ENCODE measurements at places on chromosomes 4 and X. TPM values are rescaled to one million over a fixed set of nuclear protein-coding genes. Genes with fewer than 3 reads are reported as not detected.

DNA sequence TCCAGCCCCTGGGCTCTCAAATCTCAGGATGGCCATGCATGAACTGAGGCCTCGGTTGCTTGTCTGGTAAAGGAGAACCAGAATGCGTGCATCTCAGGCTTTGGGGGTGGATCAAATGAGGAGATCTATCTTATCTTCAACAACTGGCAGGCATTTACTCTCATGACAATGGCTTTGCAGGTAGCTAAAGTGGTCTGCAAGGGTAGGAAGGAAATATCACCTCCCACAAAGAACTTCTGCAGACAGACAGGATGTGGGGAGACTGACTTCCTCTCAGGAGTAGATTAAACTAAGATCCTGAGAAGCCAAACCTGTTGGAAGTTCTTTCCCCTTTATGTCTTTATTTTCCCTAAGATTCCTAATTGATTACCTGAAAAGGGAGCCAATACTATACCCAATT is 7.8 kb downstream of the LDB2 start:
- peaks cover 20% of the 10 kb centered on the region for H3K4me1 ChIP-seq
- H3K4me3 ChIP-seq, result no peak overlapping the region
- no peaks in the 10 kb centered on the region for H3K27me3 ChIP-seq
- DNase-seq, result peak; percentile 29
- peak overlapping the region; percentile 43 for H3K27ac ChIP-seq
- H3K36me3 ChIP-seq, result no peaks in the 10 kb centered on the region

The BANK1 gene
- total RNA-seq, result 1.7 TPM

DNA sequence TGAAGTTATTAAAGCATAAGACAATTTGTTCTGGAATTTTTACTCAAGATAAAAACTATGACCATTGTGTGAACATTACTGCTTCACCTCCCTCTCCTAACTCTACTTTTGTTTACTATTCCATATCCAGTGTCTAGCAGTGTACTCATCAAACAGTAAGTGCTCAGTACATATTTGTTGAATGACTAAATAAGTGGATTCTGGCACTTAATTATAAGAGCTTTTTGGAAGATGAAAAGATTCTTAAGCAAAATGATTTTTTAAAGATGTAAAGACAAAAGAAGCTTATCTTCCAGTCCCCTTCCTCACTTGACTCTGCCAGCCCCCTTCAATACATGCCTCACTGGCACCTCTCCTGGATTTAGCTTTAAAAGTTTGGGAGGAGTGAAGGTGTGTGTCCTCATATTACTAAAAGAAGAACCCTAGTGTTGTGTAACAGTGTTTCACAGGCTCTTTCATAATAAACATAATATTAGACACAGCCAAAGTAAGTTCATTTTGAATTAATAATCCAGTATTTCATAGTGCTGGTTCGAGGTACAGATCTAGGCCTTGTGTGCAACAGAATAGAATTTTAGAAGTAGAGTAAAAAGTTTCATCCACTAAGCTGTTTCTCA is 53.0 kb downstream of the GAB1 start:
- no peak overlapping the region for H3K4me3 ChIP-seq
- no peak for DNase-seq
- H3K4me1 ChIP-seq, result no peaks in the 10 kb centered on the region
- H3K27ac ChIP-seq, result no peak overlapping the region

The SMR3A gene
- not detected for total RNA-seq

DNA sequence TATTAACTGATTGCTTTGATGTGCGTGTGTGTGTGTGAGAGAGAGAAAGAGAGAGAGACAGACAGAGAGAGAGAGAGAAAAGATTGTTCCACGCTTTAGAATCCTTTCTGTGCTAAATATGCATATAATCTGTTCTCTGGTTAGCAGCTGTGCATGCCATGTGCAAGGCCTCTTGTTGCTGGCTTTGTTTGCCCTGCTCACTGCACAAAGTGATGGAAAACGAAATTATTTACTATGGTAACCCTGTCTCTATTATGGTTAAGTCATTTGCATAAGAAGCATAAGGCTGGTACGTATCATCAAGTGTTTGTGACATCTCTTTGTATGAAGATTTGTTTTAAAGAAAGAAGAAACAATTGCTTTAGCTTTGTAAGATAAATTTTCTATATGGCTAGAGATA is 190.2 kb upstream of the POF1B start:
- DNase-seq, result no peak
- no peaks in the 10 kb centered on the region for H3K27me3 ChIP-seq
- no peak overlapping the region for H3K4me3 ChIP-seq
- no peaks in the 10 kb centered on the region for H3K4me1 ChIP-seq
- no peak overlapping the region for H3K27ac ChIP-seq
- no peaks in the 10 kb centered on the region for H3K36me3 ChIP-seq

DNA sequence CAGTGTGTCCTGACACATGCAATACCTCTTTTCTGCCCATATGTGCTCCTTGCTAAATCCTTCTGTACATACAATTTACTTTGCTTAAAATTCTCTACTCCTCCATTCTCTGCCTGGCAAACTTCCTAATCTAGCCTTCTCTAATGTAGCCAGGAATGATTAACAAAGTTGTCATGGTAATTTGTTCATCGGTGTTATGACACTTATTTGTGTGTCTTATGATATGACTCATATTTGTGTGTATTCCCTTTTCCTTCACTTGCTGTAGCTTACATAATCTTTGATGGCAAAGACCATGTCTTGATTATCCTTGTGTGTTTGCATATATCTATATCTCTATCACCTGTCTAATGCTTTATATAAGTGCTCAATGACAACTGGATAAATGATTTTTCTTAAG is 133.3 kb downstream of the COL25A1 start:
- H3K27me3 ChIP-seq, result no peaks in the 10 kb centered on the region
- no peak overlapping the region for H3K27ac ChIP-seq
- H3K4me1 ChIP-seq, result no peaks in the 10 kb centered on the region
- H3K36me3 ChIP-seq, result no peaks in the 10 kb centered on the region
- DNase-seq, result no peak

DNA sequence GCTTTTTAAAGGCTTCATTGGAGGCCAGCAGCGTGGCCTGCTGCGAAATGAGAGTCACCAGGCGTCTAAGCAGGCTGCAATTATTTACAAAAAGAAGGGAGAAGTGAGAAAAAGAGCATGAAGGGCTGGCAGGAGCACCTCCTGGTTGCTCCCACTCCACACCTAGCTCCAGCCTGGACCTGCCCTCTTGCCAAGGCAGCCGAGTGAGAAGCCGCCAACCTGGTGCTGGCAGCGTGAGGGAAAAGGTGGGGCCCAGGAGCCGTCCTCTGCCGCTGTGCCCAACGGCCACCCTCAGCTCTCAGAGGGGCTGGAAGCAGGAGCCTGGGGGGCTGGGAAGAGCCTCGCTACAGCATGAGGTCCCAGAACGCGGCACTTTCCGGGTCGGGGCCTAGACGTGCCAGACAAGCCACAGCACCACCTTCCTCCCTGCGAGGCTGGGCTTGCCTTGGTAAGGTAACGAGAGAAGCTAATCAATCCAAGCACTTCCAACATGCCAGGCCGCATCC is 16.3 kb downstream of the SLC6A8 start:
- no peak overlapping the region for H3K4me3 ChIP-seq
- H3K27ac ChIP-seq, result no peak overlapping the region
- peaks cover 11% of the 10 kb centered on the region for H3K36me3 ChIP-seq
- no peaks in the 10 kb centered on the region for H3K27me3 ChIP-seq
- DNase-seq, result no peak
- H3K4me1 ChIP-seq, result no peaks in the 10 kb centered on the region

The AFM gene
- not detected for total RNA-seq

DNA sequence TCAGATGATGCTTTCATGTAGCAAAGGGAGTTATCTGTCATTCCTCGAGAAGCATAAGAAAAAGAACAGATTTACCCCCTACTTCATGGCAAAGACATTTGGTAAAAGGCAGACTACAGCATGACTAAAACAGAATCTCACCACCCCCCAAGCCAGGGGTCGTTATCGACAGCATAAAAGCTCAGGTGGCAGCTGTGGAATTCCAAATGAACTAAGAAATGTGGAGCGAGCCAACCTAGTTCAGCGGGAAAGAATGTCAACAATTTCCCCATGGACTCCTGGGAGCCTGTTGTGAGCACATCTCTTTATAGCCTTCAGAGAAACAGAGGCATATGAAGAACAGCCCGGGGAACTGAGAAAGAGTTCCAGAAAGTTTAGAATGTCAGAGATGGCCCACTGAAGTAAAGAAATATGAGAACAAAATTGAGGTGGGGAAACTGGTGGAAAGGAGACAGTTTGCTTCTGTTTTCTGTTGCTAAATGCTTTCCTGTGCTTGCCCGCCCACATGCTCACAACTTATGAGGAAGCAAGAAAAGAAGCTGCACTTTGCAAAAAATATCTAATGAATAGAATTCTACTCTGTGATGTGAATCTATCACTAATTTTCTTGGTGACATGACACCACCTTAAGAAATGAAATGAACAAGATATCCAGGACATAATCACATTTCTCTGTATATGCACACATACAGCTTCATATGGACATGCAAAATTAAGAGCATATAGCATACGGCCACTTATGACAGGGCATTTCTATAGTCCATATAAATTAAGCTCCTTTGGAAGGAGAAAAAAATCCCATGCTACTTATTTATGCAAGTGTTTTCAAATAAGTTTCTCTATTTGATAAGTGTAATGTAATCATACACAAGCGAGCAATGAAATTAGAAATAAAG is 135.3 kb upstream of the MID1 start:
- H3K36me3 ChIP-seq, result no peaks in the 10 kb centered on the region
- H3K27ac ChIP-seq, result no peak overlapping the region
- no peak for DNase-seq
- no peaks in the 10 kb centered on the region for H3K4me1 ChIP-seq
- H3K27me3 ChIP-seq, result no peaks in the 10 kb centered on the region

The CT45A1 gene
- total RNA-seq, result not detected

DNA sequence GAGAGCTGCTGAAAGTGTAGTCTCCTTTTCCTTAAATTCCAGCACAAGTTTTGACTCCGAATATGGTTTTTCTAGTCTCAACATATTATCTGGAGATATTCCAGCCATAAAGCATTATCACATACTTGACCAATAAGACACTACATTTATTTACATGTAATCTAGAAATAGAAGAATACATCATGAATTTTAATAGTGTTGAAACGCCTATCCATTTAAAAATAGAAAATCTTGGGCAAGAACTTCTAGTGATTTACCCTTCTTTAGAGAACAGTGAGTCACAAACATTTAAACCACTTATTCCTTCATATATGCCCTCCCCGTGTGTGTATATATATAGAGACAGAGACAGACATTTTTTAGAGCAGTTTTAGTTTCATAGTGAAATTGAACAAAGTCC is 161.5 kb downstream of the SOWAHB start:
- no peaks in the 10 kb centered on the region for H3K36me3 ChIP-seq
- H3K4me1 ChIP-seq, result no peaks in the 10 kb centered on the region
- no peak overlapping the region for H3K27ac ChIP-seq
- DNase-seq, result no peak

DNA sequence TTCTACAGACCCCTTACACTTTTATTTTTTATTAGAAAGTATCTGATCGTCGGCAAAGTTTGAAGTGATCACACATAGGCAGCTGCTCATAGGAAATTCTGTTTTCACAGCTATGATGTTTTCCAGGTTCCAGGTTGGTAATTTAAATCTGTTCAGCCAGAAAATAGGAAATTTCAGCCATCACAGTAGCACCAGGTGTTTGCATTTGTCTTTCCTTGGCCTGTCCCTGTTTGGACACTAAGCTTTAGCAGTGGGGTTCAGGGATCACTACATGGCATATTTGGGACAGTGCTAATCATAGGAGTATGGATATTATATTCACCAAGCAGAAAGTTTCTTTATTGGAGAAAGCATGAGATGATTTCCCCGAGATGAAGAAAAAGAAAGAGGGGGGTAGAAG is 92.9 kb downstream of the ANK2 start:
- no peak for DNase-seq
- H3K27me3 ChIP-seq, result no peaks in the 10 kb centered on the region
- H3K4me1 ChIP-seq, result no peaks in the 10 kb centered on the region
- H3K4me3 ChIP-seq, result no peak overlapping the region
- no peaks in the 10 kb centered on the region for H3K36me3 ChIP-seq

GRCh38 chr4:188037003-188037713 is 41.6 kb downstream of the ZFP42 start:
- H3K4me1 ChIP-seq, result no peaks in the 10 kb centered on the region
- no peak overlapping the region for H3K27ac ChIP-seq
- H3K4me3 ChIP-seq, result no peak overlapping the region

The FAM114A1 gene
- 5.9 TPM for total RNA-seq

DNA sequence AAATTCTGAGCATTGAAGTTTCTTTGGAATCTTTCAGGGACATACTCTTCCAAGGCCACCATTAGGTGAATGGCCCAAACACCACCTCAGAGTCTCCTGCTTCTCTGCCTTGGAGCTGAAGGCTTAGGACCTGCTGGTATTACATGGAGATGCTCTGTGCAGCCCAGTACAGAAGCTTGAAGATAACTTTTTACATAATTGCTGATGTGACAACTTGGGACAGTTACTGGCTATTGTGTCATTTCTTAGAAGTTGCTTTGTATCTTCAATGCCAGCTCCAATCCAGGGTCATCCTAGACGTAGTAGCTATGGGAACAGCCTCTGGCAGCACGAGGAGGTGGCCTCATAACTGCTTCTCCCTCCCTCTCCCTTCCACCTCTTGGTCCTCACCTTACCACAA is 60.5 kb downstream of the RTL5 start:
- no peaks in the 10 kb centered on the region for H3K4me1 ChIP-seq
- H3K4me3 ChIP-seq, result no peak overlapping the region
- H3K36me3 ChIP-seq, result no peaks in the 10 kb centered on the region

DNA sequence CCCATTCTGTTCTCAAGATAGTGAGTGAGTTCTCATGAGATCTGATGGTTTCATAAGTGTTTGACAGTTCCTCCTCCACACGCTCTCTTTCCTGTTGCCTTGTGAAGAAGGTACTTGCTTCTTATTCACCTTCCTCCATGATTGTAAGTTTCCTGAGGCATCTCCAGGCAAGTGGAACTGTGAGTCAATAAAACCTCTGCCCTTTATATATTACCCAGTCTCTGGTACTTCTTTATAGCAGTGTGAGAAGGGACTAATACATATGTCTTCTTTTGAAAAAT is 58.4 kb downstream of the CFAP299 start:
- no peak overlapping the region for H3K4me3 ChIP-seq
- no peaks in the 10 kb centered on the region for H3K27me3 ChIP-seq
- H3K27ac ChIP-seq, result no peak overlapping the region
- H3K4me1 ChIP-seq, result no peaks in the 10 kb centered on the region
- no peaks in the 10 kb centered on the region for H3K36me3 ChIP-seq

The GNRHR gene
- total RNA-seq, result not detected

GRCh38 chrX:17047224-17047623 is 100.8 kb downstream of the REPS2 start:
- no peak overlapping the region for H3K27ac ChIP-seq
- no peak overlapping the region for H3K4me3 ChIP-seq
- no peak for DNase-seq
- H3K4me1 ChIP-seq, result no peaks in the 10 kb centered on the region
- H3K36me3 ChIP-seq, result no peaks in the 10 kb centered on the region
- no peaks in the 10 kb centered on the region for H3K27me3 ChIP-seq

The DGAT2L6 gene
- not detected for total RNA-seq

Data from thymus (tissue), 14 donors.